ENCODE measurements at places on chromosomes 2 and 18.

DNA sequence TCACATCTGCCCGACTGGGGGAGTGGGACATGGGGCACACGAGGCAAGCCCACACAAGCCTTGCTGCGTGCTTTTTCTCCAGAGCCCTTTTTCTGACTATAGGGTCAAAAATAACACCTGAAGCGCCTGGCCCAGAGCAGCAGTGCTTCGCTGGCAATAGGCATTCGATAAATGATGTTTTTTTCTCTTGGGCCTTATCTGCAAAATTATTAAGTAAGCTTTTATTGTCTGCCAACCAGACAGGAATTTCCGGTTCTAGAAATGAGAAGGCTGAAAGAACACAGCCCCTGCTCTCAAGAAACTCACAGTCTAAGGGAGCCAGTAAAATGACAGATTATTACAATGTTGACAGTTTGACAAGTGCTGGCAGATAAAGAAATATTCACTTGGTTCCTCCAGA lies 2.7 kb upstream of the TMBIM1 start:
- no peak for DNase-seq

DNA sequence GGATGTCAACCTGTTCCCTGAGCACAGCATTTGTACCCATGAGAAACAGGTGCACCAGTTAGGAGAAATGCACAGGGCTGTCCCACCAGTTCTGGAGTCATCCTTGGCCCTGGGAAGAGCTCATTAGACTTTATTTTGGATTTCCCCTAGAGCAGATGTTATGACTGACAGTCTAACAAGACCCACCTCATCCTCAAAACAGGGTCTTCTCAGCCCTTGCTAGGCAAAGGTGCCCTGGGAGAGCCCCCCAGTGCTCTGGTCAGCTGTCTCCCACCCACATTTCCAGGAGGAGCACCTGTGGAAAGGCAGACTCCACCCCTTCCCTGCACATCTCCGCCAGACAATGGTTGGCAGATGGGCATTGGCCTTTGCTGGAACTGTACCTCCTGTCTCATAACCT lies 5.7 kb upstream of the SP100 start:
- no peak for DNase-seq

GRCh38 chr2:181275643-181276070 lies 181.5 kb upstream of the ITGA4 start:
- DNase-seq = no peak

DNA sequence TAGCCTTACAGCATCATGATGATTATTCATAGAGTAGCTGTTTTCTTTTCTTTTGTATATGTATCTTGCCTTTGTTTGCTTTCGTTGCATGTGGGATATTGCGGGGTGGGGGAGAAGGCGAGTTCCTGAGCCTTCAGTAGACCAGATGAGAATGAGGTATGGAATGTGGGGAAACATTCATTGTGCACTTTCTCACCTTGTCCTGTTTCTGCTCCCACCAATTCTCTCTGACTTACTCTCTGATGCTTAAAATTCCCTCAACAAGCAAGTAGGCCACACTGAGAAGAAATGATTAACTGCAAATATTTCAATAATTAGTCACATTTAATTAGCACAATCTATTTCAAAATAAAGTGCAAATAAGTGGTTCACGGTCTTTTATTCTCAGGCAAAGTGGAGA lies 31.0 kb downstream of the GKN2 start:
- DNase-seq = no peak

GRCh38 chr2:24970483-24971285 lies 1.1 kb downstream of the DNAJC27 start:
- no peak for DNase-seq

All from endothelial cell (in vitro differentiated cells).